ENCODE measurements at places on chromosomes 5 and 9.

GRCh38 chr9:74404620-74405019 is 92.5 kb upstream of the RORB start:
- no peak overlapping the region for H3K4me3 ChIP-seq
- DNase-seq: no peak
- H3K4me1 ChIP-seq: no peaks in the 10 kb centered on the region
- H3K27ac ChIP-seq: no peak overlapping the region
- H3K36me3 ChIP-seq: no peaks in the 10 kb centered on the region

GRCh38 chr5:82164176-82164976 is 113.8 kb downstream of the RPS23 start:
- DNase-seq: no peak
- H3K36me3 ChIP-seq: no peaks in the 10 kb centered on the region

DNA sequence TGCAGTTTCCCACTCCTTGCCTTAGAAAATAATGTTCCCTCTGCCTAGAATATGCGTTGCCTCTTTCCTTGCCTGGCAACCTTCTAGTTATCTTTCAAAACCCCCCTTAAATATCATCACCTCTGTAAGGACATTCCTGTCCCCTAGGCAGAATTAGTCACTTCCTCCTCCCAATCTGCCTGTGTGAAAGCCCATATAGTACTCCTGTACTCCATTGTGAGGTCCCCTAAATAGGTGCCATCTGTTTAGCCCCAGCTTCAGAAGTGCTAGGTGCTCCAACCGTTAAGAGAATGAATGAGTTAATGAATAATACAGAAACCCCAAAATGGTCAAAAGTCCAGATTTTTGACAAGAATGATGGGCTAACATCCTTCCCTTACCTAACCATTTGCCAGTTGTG is 181.4 kb downstream of the GDNF start:
- no peaks in the 10 kb centered on the region for H3K27me3 ChIP-seq
- DNase-seq: no peak
- no peaks in the 10 kb centered on the region for H3K4me1 ChIP-seq
- H3K4me3 ChIP-seq: no peak overlapping the region
- H3K36me3 ChIP-seq: no peaks in the 10 kb centered on the region
- no peak overlapping the region for H3K27ac ChIP-seq

DNA sequence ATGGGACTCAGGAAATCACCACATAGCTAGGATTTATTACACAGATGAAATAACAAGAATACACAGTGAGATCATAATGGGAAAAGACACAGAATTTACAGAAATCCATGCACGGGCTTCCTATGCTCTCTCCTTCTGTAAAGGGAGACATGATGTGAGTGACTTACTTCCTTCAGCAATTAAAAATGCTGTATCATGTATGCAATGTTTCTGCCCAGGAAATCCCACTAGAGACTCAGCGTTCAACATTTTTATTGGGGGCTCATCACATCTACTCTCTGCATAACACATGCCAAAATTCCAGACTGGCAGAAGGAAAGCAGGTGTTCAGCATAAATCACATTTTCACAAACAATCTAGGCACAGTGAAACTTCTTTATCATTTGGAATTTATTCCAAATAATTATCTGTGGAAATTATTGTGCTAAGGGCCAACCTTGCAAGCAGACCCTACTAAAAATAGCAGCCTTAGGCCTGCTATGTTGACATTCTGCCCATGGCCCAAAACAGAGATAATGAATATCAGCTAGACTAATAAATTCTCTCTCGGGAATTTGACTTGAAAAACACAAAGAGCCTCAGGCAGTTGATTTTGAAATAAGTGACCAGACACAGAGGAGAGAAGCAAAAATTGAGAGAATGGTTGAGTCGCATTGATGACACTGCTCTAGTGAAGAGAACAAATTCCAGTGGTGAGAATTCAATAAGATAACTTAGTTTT is 31.4 kb upstream of the SELENOP start:
- H3K4me1 ChIP-seq: peaks cover 19% of the 10 kb centered on the region
- no peaks in the 10 kb centered on the region for H3K36me3 ChIP-seq
- no peak overlapping the region for H3K27ac ChIP-seq

DNA sequence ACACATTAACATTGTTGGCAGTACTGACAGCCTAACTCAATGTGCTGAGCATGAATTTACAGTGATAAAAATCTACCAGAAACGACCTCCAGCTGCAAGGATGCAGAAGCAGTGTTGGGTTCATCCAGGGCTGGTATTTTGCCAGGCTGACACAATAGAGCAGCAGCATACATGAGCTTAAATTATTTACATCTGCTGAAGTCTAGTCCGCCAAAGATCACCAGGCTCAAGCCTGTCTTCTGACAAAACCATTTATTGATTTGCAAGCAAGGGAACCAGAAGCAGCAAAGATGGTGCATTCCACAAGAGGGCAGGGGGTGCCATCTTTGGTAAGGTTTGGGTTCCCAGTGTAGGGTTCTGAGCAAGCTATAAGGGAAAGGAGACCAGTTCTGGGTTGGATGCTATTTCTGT is 8.7 kb upstream of the C5orf34 start:
- no peaks in the 10 kb centered on the region for H3K36me3 ChIP-seq
- DNase-seq: no peak
- no peak overlapping the region for H3K4me3 ChIP-seq
- no peaks in the 10 kb centered on the region for H3K4me1 ChIP-seq

- no peaks in the 10 kb centered on the region for H3K36me3 ChIP-seq
- DNase-seq: no peak
- H3K4me1 ChIP-seq: peaks cover 44% of the 10 kb centered on the region
- H3K4me3 ChIP-seq: peak overlapping the region; percentile 92
- H3K27me3 ChIP-seq: no peaks in the 10 kb centered on the region
Measured at GRCh38 chr9:111900858-111901612, 4.4 kb downstream of the UGCG start.

DNA sequence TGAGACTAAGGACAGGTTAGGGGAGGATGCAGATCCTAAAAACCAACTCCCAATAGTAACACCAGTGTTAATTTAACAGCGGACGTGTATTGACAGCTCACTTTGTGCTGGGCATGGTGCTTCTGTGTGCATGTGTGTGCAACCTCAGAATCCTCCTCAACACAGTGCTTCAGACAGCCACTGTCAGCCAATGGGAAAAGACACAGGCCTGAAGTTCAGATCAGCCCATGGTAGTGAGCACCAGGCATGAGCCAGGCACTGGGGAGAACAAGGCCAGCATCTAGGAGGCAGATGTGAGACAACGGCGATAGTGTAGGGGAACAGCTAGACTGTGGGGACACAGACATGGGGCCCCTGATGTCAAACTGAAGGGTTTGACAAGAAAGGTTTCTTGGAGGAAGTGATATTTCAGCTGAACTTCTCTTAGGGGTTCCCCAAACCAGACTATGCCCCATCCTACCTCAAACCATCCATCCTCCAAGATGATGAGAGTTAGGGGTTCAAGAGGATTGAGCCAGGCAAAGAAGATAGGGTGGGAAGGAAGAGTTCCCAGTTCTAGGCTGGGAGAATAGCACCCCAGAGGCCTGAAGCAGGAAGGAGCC is 71.5 kb upstream of the PSD2 start:
- DNase-seq: no peak
- no peaks in the 10 kb centered on the region for H3K36me3 ChIP-seq
- H3K27ac ChIP-seq: no peak overlapping the region
- H3K4me1 ChIP-seq: no peaks in the 10 kb centered on the region

DNA sequence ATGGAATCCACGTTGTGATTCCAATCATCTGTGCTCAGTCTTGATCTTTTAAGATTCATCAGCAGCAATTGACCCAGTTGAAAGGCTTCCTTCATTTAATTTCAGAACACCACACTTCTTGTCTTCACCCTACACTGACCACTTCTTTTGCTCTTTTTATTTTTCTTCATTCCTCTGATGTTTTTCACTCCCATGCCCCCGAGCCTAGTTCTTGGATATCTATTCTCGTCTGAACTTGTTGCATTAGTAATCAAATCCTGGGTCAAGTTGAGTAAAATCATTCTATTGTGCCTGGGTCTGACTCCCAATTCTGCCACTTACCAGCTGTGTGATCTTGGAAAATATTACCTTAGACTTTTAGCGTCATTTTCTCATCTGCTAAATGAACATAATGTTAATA is 356.5 kb downstream of the CDH12 start:
- no peaks in the 10 kb centered on the region for H3K36me3 ChIP-seq
- DNase-seq: no peak
- H3K4me3 ChIP-seq: no peak overlapping the region
- no peak overlapping the region for H3K27ac ChIP-seq

- peaks cover 15% of the 10 kb centered on the region for H3K4me1 ChIP-seq
- H3K36me3 ChIP-seq: no peaks in the 10 kb centered on the region
- H3K4me3 ChIP-seq: no peak overlapping the region
- DNase-seq: no peak
Measured at GRCh38 chr5:143682246-143682905, 129.6 kb upstream of the HMHB1 start.

- no peaks in the 10 kb centered on the region for H3K4me1 ChIP-seq
- no peak overlapping the region for H3K27ac ChIP-seq
- no peaks in the 10 kb centered on the region for H3K27me3 ChIP-seq
- H3K36me3 ChIP-seq: no peaks in the 10 kb centered on the region
Measured at GRCh38 chr5:84292000-84292642, 92.6 kb downstream of the EDIL3 start.

- H3K27me3 ChIP-seq: no peaks in the 10 kb centered on the region
- H3K4me3 ChIP-seq: no peak overlapping the region
- H3K4me1 ChIP-seq: no peaks in the 10 kb centered on the region
- H3K27ac ChIP-seq: no peak overlapping the region
- DNase-seq: no peak
Measured at GRCh38 chr9:76101947-76102346, 211.5 kb downstream of the PCSK5 start.

DNA sequence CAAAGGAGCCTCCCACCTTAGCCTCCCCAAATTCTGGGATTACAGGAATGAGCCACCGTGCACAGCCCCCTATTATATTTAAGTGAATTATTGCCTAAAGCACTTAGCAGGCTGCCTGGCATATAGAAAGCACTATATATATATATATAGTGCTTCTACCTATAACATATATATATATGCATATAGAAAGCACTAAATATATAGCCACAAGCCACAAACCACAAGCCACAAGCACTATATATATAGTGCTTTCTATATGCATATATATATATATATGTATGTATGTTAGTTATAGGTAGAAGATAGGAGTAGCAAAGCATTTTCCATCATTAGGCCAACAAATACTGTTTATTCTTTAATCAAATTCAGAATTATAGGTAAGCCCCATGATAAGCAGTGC is 185.8 kb downstream of the CWC27 start:
- no peak for DNase-seq
- no peaks in the 10 kb centered on the region for H3K27me3 ChIP-seq
- H3K4me1 ChIP-seq: no peaks in the 10 kb centered on the region
- H3K27ac ChIP-seq: no peak overlapping the region

DNA sequence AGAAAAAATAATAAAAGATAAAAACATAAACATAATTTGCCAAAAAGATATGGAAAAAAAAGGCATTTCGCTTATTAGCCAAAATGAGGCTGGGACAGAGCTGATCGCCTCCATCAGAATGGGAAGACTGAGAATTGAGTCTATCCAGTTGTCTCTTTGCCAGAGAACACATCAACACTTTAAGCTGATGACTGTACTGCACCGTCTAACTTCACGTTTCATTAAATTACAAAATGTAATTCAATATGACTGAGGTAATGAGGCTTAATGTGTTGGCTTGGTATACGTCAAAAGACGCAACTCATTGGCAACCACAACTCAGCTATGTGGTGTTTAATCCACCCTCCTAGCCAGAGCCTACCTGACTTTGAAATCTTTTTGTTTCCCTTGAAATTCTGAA is 462.7 kb upstream of the CD180 start:
- no peak overlapping the region for H3K27ac ChIP-seq
- H3K4me1 ChIP-seq: no peaks in the 10 kb centered on the region
- H3K27me3 ChIP-seq: no peaks in the 10 kb centered on the region
- no peaks in the 10 kb centered on the region for H3K36me3 ChIP-seq
- H3K4me3 ChIP-seq: no peak overlapping the region

DNA sequence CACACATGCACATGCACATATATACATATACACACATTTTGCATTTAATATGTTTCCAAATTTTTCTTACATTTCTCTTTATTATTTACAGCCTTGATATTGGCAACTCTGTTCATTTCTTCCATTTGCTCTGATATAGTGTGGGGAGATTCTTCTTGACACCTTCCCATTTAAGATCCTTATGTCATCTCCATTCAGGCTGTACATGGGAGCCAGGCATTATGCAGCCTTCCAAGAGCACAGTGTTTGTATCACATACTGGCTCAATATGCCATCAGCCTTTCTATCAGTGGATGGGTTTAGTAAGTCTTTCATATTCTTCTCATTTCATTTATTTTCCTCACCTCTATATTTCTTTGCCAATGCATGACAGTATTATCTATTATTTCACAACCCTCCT is 372.3 kb upstream of the FTMT start:
- no peak overlapping the region for H3K4me3 ChIP-seq
- H3K27me3 ChIP-seq: no peaks in the 10 kb centered on the region
- H3K4me1 ChIP-seq: no peaks in the 10 kb centered on the region
- DNase-seq: no peak
- no peaks in the 10 kb centered on the region for H3K36me3 ChIP-seq

DNA sequence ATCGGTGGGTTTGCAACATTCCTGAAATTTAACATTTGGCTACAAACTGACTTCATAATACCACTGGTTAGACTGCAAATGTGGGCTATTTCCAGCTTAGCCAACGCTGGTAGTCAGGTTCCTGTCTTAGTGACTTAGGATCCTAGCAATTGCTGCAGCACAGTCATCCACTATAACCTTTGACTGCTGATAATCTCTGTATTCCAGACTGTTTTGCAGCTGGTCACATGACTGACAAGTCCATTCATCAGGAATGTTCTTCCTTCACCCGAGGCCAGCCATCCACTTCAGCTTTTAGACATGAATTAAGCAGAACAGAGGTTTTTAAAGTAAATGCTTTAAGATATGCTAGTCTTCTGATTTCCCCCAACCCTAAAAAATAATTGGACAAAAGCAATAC is 425.9 kb upstream of the MPDZ start:
- no peak overlapping the region for H3K27ac ChIP-seq
- no peaks in the 10 kb centered on the region for H3K27me3 ChIP-seq
- H3K4me1 ChIP-seq: no peaks in the 10 kb centered on the region
- H3K36me3 ChIP-seq: no peaks in the 10 kb centered on the region

- DNase-seq: no peak
- no peak overlapping the region for H3K4me3 ChIP-seq
- no peak overlapping the region for H3K27ac ChIP-seq
- H3K27me3 ChIP-seq: no peaks in the 10 kb centered on the region
- no peaks in the 10 kb centered on the region for H3K4me1 ChIP-seq
Measured at GRCh38 chr9:28206280-28206679, 633.0 kb upstream of the C9orf72 start.

GRCh38 chr9:91382298-91382697 is 20.6 kb upstream of the AUH start:
- H3K36me3 ChIP-seq: no peaks in the 10 kb centered on the region
- no peak for DNase-seq

GRCh38 chr9:16191691-16192402 is 639.0 kb downstream of the CCDC171 start:
- H3K27me3 ChIP-seq: no peaks in the 10 kb centered on the region
- DNase-seq: no peak
- no peak overlapping the region for H3K27ac ChIP-seq

All from esophagus squamous epithelium (tissue), 5 donors.